ENCODE measurements at places on chromosomes 3 and 15. TPM values are rescaled to one million over a fixed set of nuclear protein-coding genes. Genes with fewer than 3 reads are reported as not detected.
A peak's percentile ranks its signal among the peaks of the same experiment; 100 is the strongest.

CHRM5 gene
- not detected for total RNA-seq

DNA sequence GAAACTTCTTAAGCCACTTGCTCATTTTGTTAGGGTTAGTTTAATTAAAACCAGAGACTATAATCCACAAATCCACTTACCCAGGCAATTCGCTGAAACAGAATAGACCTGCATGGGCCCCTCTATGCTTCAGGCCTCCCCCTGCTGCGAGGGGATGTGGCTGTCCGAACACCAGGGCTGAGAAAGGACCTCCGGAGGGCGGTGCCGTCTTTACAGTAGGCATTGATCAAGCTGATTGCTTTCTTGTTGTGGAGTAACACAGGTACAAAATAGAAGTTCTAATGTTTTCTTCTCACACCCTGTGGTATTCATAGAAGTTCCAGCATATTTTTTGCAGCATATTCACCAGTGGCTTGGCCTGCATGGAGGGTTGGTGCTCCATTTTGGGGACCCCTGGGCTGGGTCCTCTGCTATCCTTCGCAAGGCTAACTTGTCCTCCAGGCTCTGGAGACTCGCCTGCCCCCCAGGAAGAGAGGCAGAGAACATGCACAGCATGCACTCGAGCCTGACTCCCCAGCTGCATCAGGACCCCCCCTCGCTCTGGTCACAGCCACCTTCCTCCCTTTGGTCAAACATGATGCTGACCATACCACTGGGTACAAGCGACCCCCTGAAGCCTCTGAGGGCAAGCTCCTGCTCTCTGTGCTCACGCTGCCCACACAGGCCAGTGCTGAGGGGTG lies 55.3 kb downstream of the TPRA1 start:
- no peaks in the 10 kb centered on the region for H3K36me3 ChIP-seq
- H3K27ac ChIP-seq, result no peak overlapping the region
- no peak overlapping the region for H3K4me3 ChIP-seq
- H3K4me1 ChIP-seq, result no peaks in the 10 kb centered on the region
- DNase-seq, result no peak
- no peaks in the 10 kb centered on the region for H3K27me3 ChIP-seq

DNAH12 gene
- total RNA-seq, result 0.61 TPM

DNA sequence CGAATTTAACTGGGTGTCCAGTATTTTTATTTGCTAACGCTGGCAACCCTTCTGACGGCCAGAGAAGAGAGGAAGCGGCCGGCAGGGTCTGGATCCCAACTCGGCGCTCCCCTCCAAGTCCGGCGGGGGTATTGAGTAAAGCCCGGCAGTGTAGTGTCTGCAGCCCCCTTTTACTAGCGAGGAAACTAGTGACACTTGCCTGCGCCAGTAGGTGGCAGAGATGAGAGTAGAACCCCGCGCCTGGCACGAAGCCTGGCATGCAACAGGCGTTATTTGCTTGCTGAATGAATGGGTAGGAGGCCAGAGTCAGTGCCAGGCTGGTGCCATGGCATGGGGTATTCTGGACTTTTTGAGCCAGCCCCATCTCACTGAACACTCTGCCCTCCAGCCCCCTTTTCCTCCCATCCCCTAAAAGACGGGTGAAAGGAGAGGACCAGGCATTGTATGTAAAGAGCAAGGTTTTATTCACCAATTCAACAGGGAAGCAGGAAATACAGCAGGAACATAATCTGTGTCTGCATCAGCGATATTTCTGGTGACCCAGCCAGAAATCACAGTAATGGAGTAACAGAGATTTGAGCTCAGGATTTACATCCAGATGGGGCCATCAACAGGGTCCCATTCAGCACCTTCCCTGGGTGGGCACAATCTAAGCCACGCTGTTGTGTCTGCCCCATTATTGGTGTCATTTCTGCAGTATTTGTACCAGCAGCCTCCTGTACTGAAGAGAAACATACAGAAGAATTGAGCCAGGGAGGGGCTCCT lies 788 bp upstream of the WDR73 start:
- peaks cover 58% of the 10 kb centered on the region for H3K4me1 ChIP-seq
- peak; percentile 90 for DNase-seq
- peak overlapping the region; percentile 72 for H3K27ac ChIP-seq
- H3K36me3 ChIP-seq, result peaks cover 26% of the 10 kb centered on the region

- H3K27ac ChIP-seq, result no peak overlapping the region
- H3K4me1 ChIP-seq, result no peaks in the 10 kb centered on the region
- H3K36me3 ChIP-seq, result no peaks in the 10 kb centered on the region
- DNase-seq, result no peak
- H3K27me3 ChIP-seq, result no peaks in the 10 kb centered on the region
- no peak overlapping the region for H3K4me3 ChIP-seq
These were observed 34.0 kb upstream of the ZPLD1 start for GRCh38 chr3:102400766-102401165.

DUOX1 gene
- 265 TPM for total RNA-seq

RAB6B gene
- 11.4 TPM for total RNA-seq

- H3K4me3 ChIP-seq, result no peak overlapping the region
- no peak for DNase-seq
- peaks cover 4% of the 10 kb centered on the region for H3K4me1 ChIP-seq
- H3K36me3 ChIP-seq, result no peaks in the 10 kb centered on the region
- no peaks in the 10 kb centered on the region for H3K27me3 ChIP-seq
These were observed 119.2 kb upstream of the UBE2E1 start for GRCh38 chr3:23686519-23686918.

DNA sequence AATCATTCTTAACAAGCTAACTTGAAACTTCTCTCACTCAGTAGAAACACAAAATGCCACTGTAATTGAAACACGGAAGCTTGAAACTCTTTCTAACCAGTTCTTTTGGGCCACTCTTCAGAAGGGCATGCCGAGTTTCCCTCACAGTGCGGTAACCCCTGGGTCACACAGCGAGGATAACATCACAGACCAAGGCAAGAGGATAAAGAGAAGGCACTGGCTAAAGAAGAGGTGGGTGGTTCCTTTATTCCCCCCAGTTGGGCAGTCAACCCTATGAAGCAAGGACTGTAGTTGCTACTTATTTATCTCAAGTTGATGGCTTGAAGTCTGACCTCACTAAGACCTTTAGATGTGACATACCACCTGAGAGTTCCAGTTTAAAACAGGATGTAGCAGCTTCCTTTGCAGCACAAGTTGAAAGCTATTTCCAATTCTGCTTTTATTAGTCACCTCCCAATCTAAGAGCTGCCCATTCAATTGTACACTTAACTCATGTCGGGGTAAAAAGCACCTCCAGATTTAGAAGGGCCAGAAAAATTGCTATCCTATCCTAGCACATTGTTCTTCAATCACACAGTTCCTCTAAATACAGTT lies 272.4 kb downstream of the TIGIT start:
- no peaks in the 10 kb centered on the region for H3K27me3 ChIP-seq
- H3K27ac ChIP-seq, result no peak overlapping the region
- H3K4me3 ChIP-seq, result no peak overlapping the region

DNA sequence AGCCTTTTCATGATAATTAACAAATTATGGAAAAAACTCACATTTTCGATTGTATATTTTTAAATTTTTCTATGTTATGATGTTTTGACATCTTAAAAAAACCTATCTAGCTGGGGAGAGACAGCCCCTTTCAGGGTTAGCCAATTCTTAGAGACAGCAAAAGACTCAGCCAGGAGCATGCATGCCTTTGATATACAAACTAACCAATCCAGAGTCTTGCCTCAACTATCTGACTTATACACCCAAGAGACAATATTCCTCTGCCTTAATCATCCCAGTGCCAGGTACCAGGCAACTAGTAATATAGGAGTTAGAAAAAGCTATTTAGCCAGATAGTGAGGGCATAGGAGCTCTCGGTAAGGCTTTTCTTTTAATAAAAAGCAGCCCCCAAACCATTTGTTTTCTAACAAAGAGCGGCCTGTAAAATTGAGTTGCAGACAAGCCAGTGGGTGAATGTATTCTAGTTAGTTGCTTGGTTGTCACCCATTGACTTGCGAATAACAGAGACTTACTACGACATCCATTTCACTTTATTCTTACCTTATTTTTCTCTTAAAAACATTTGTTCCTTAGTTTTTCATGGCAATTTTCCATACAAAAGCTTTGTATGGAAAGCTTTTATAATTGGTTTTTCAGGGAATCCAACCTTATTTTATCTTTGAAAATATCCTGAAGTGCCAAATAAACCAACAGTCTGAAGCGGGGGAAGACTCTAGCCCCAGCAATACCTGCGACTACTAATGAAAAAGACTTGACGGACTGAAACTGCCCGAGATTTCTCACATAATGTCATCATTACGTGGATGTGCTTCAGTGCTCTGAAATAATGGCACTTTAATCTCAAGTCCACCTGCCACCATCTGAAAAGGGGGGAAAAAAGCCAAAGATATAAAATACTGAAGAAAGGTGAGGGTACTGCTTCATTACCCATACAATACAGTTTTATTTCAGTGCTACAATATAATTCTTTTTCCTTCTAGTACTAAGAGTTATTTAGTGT lies 64.6 kb upstream of the ATP2C1 start:
- H3K27me3 ChIP-seq, result no peaks in the 10 kb centered on the region
- H3K4me1 ChIP-seq, result no peaks in the 10 kb centered on the region
- H3K27ac ChIP-seq, result no peak overlapping the region
- H3K36me3 ChIP-seq, result no peaks in the 10 kb centered on the region
- DNase-seq, result no peak
- no peak overlapping the region for H3K4me3 ChIP-seq

DNA sequence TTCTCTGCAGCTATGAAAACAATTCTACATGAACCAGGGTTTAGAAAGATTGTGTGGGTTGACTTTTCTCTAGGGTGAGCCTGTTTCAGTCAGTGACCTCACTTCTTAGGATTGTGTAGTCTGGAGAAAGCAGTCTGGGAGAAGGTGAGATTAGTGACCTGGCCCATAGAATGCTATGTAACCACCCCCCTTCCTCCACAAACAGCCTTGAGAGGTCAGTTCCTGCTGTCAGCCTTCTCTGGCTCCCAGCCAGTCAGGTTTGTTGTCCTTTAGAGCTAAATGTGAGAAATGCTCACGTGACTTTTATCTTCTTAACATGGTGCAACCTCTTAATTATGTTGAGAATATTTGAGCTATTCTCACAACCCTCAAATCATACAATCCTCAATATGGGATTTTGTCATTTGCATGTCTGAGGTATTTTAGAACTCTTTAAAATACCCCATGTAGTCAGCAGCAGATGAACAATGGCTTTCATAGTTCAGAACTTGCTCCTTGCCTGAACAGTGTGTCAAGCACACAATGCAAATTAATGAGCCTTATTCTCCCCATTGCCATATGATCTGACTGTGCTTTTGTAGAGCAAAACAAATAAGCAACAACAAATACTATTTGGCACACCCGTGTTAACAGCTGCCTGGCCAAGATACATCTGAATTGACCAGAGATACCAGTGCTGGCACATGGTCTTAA lies 311.6 kb downstream of the CNTN6 start:
- DNase-seq, result peak; percentile 36
- H3K36me3 ChIP-seq, result no peaks in the 10 kb centered on the region
- H3K4me3 ChIP-seq, result no peak overlapping the region
- no peaks in the 10 kb centered on the region for H3K27me3 ChIP-seq

- DNase-seq, result no peak
- no peak overlapping the region for H3K27ac ChIP-seq
- no peak overlapping the region for H3K4me3 ChIP-seq
- H3K36me3 ChIP-seq, result no peaks in the 10 kb centered on the region
These were observed 417.0 kb downstream of the ROBO2 start for GRCh38 chr3:77456906-77457305.

DNA sequence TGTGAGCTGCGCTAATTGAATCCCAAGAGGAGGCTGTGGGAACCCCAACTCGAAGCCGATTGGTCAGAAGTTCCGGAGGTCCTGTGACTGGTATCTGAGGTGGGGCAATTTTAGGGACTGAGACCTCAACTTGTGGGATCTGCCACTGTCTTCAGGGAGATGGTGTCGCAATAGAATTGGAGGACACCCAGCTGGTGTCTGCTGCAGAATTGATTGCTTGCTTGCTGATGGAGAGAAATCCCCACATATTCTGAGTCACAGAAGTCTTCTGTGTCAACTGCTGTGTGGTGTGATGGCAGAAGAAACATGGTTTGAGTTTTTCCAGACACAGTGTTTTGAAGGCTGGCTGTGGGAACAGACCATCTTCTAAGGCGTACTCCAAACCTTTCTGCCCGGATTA lies 99.7 kb upstream of the PLXNA1 start:
- no peak for DNase-seq
- no peak overlapping the region for H3K4me3 ChIP-seq
- no peaks in the 10 kb centered on the region for H3K4me1 ChIP-seq
- H3K36me3 ChIP-seq, result no peaks in the 10 kb centered on the region

DAZL gene
- not detected for total RNA-seq

GRCh38 chr15:94692710-94693109 lies 461.3 kb downstream of the MCTP2 start:
- no peak for DNase-seq
- no peak overlapping the region for H3K27ac ChIP-seq
- no peaks in the 10 kb centered on the region for H3K4me1 ChIP-seq
- no peaks in the 10 kb centered on the region for H3K36me3 ChIP-seq
- no peak overlapping the region for H3K4me3 ChIP-seq

DNA sequence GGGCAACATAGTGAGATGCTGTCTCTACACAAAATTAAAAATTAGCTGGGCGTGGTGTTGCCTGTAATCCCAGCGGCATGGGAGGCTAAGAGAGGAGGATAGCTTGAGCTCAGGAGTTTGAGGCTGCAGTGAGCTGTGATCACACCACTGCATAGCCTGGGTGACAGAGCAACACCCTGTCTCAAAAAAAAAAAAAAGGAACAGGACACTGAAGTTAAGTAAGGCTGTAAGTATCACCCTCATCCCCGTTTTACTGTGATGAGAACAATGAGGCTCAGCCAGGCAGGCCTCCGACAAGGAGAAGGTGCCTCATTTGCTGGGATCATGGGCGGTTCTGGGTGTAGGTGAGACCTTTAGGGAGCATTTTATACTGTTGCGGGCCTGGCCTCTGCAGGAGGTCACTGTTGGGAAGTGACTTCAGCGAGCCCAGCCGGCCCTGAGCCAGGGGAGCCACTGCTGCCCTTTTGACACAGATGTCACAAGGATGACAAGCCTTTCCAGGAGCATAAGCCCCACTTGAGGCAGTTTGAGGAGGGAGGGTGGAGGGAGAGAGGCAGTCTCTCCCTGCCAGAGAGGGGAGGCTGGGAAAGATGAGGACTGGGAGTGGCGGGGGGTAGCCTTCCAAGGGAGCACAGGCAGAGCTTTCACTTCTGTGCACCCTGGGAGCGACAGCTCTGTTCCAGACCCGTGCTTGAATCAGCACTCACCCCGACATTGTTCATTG lies 30.8 kb downstream of the IRAK2 start:
- no peaks in the 10 kb centered on the region for H3K36me3 ChIP-seq
- no peak overlapping the region for H3K27ac ChIP-seq
- H3K4me1 ChIP-seq, result peaks cover 29% of the 10 kb centered on the region
- DNase-seq, result no peak
- H3K27me3 ChIP-seq, result no peaks in the 10 kb centered on the region

Measured in left lung (tissue), 14 donors.